Brain microvascular endothelial cell (primary cell): ENCODE measurements at places on chromosomes 1 and 21.

DNA sequence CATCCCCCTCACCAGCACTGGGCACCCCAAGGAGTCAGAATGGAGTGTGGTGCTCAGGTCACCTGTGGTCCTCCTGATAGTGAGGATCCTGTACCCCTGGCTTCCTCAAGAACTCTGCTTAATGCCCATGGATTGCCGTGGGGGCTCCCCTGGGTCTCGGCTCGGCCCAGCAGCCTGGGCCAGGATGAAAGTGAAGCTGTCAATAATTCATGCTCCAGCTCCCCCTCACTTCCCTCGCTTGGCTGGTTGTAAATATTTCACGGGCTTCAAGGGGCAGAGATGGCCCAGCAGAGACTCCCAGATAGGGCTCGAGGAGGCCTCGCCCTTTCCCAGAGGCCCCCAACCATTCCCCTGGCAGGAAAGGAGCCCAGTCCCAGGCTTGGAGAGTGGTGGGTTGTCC, 42.6 kb upstream of the KCNA10 start:
- DNase-seq = no peak

DNA sequence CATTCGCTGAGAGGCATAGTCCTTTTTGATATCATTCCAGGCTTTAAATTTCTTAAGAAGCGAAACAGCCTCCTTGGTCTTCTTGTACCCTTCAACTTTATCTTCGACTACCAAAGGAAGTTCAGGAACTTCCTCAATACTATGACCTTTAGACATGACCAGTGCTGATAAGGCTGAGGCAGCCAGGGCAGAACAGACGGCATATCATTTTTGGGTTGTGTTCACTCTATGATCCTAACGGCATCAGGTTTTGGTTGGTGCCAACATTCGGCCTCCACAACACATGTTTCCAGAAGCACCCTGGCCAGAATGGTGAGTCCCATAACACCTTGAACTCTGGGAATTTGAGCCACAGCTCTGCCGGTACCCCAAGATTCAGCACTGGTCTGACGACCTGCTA, 31.4 kb upstream of the MYOC start:
- no peak for DNase-seq

GRCh38 chr1:174815036-174815435, 184.7 kb upstream of the CACYBP start:
- peak; percentile 24 for DNase-seq

DNA sequence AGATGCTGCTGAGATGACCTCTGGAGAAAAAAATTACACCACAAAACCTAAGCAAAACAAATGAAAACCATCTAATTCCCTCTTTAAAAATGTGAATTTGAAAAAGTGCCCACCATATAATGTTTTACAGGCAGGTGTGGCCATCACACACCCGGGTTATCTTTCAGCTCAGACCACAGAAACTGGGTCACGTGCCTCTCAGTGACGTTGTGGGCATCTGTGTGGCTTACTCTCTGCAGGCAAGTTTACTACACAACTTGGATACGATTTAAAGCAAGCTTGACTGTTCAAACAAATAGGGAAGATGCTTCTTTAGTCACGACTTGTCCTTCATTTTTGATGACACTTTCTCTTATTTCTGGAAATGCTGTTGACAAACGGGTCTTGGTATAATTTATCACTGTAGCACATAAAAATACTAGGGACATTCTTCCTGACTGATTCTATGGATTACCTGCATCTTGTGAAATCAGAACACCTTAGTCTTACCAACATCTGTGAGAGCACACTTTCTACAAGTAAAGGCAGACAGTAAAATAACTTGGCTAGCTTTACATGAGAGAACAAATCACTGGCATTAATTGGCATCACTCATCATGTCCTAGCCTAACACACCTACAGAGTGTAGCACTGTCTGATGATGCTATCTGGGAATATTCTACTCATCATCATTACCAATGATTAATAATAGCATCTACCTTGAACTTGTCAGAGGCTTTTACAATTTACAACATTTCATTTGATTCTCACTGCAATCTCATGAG, 89.3 kb upstream of the EDEM3 start:
- DNase-seq = no peak

DNA sequence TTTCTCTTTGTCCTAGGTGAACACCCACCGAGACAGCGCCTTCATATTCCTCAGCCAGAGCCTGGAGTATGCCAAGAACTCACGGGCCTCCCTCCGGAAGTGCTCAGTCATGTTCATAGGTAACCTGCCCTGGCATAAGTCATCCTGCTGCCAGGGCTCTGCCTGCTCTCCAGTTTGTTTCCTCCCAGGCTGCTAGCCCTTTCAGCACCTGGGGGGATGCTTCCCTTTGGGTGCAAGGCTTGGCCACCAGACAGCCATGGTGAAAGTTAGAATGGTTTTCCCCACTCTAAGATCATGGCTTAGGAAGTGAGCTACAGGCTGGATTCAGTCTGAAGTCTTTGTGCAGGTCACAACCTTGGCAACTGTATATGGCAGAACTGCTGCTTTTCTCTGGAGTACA, 9.2 kb upstream of the TTC4 start:
- no peak for DNase-seq

DNA sequence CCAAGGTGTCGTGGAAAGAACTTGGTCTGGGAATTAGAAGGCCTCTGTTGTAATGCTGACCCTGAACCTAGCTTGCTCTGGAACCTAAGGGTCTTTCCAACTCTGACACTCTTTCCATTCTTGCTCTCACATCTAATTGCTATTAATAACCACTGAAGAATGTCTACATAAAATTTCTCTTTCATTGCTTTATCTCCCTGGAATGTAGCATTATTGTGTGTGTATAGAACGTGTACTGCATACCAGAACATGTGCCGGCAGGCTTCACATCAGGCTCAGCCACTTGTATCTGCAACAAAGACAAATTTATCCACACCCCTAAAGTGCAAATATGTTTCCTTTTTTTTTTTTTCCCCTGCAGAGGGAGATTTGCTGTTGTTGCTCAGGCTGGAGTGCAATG, 13.9 kb upstream of the LAX1 start:
- DNase-seq = peak; percentile 54

DNA sequence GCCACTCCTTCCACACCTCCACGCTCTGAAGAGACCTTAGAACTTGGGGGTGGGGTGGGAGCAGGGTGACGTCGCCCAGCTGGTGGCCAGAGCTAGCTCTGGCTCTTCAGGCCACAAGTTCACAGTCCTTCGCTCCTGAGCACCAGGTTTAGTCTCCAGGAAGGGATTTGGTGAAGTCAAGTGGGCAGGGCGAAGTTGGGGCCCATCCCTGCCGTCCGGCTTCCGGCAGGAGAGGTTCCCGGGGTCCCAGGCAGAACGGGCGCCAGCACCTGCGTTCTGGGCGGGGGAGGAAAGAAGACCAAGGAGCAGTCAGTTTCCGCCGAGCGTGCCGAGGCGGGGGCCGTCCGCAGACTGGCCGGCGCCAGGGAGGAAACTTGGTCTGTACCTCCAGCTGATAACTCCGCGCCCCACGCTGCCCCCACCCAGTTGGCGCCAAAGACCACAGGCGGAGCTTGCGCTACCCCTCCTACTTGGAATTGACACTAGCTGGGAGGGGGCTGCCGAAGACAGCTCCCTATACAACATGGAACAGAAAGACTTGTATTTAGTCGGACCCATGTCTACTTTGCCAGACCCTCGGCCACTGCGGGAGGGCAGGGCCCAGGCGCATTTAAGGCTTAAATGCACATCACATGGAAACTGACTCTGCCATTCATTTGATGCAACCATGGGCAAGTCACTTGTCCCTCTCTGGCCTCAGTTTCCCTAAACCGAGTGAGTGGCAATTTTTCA, 995 bp downstream of the ID3 start:
- no peak for DNase-seq

GRCh38 chr1:53982763-53983104, 35.3 kb downstream of the LDLRAD1 start:
- no peak for DNase-seq

DNA sequence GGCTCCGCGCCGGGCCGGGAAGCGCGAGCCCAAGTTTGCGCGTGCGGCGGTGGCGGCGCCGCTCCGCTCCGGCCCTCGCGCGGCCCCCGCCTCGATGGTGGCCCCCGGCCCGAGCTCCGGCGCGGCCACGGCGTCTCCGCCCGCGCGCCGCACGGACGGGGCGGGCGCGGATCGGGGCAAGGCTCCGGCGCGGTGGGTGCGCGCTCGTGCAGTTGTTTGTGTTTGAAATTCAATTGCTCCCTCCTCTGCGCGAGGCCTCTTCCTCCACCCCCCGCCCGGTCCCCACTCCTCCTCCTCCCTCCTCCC, at the start of gene HDGF:
Gene HDGF (minus strand): TSS at position 225 of the 306 bp plus-strand sequence. CDS start 246 bp downstream, outside the sequence.
- DNase-seq = no peak

DNA sequence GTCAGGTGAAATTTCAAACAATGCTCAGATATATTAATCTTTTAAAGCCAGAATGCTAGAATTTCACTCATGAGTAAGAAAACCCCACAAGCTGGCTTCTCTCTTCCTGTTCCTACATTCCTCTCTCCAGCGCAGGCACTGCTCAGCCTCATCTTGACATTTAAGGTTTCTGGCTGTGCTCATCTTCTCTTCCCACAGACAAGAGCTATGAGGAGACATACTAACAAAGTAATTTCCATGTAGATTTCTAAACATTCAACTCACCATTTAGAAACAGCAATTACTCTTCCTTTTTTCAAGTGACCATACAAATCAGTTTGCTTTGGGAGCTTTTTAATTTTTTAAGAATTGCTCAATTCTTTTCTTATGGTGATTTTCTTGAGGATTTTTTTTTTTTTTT, 7.8 kb upstream of the LRRC8D start:
- DNase-seq = no peak

GRCh38 chr1:60055336-60055735, 18.2 kb downstream of the C1orf87 start:
- DNase-seq = peak; percentile 4

GRCh38 chr21:14318578-14318977, 64.4 kb downstream of the HSPA13 start:
- no peak for DNase-seq

DNA sequence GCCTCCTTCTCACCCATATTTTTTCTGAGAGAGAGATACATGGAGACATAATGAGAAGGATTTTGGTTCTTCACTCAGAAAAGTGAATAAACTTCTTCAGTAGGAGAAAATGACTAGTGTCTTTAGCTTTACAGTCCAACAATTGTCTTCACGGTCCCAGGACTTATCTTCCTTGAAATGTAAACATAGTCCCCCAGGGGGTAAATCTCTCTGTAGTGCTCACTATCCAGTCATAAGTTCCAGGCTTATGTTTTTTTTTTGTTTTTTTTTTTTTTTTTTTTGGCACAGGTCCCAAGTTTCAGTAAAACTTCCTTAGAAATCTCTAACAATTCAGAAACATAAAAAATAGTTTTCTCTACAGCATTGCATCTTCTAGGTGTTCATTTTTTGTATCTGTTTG, 890.2 kb upstream of the B3GALT2 start:
- DNase-seq = peak; percentile 60

DNA sequence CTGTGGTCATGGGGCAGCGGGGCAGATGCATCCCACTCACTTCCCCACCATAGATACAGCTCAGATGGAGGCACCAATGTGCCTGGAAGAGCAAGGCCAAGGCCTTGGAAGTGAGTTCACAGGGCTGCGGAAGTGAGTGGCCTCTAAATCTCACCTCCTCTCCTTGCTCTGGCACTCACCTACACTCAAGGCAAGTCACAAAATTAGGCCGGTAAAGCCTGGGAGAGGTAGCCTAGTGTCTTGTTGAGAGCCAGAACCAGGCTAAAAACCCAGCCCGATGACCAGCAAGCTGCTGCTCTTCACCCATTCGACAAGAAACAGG, 57.5 kb downstream of the SSBP3 start:
- DNase-seq = no peak

DNA sequence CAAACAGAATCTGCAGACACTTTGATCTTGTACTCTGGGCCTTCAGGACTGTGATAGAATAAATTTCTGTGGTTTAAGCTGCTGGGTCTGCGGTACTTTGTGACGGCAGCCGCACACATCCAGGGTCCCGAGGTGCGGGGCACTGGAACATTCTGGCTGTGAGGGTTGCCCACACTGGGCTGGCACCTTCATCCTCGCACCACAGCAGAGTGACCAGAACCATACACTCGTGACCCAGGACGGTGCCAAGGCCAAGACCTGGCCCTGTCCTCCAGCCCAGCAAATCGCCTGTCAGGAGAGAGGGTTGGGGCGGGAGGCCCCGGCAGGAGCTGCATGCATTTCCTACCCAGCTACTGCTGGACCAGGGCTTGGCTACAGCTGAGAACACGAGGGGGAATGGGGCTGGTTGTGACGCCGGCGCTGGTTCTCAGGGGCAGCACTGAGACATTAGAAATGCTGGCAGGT, 2.6 kb upstream of the FTCD start:
- DNase-seq = no peak

DNA sequence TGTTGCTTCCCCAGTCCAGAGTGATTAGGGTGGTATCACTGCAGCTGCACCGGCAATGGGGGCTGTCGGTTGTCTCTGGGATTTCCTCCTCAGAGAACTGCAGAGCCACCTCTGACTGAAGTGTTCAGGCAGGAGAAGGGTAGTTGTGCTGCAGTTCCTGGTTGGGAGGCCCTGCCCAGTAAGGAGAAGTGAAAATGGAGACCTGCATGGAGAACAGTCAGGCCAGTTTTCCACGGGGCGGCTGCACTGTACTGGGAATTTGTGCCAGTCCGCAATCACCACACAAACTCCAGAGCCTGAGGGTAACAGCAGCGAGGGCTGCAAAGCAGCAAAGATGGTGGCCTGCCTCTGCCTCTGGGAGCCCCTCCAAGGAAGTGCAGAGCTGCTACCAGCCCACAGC, 58.1 kb upstream of the CCDC190 start:
- no peak for DNase-seq
